ENCODE measurements at places on chromosomes 2 and 18. TPM values are rescaled to one million over a fixed set of nuclear protein-coding genes. Genes with fewer than 3 reads are reported as not detected.

DNA sequence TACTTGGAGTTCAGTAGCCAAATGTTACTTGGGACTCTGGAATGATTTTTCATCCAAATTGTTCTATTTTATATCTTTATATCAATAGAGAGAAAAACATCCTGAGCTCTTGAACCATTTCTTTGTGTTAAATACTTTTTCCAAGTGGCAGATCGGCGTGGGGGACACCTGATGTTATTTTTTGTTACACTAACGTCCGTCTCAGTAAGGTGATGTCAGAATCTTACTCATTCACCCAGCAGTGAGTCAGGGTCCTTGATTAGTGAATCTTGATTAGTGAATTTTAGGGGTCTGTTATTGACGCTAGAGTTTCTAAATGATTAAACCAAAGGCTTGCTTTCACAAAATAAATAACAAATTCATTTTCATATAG lies 1.7 kb downstream of the MIB1 start:
- no peak for DNase-seq
- H3K4me3 ChIP-seq, result peak overlapping the region; percentile 74
- no peaks in the 10 kb centered on the region for H3K27me3 ChIP-seq
- no peak overlapping the region for H3K27ac ChIP-seq
- H3K4me1 ChIP-seq, result peaks cover 11% of the 10 kb centered on the region
- H3K36me3 ChIP-seq, result no peaks in the 10 kb centered on the region

DNA sequence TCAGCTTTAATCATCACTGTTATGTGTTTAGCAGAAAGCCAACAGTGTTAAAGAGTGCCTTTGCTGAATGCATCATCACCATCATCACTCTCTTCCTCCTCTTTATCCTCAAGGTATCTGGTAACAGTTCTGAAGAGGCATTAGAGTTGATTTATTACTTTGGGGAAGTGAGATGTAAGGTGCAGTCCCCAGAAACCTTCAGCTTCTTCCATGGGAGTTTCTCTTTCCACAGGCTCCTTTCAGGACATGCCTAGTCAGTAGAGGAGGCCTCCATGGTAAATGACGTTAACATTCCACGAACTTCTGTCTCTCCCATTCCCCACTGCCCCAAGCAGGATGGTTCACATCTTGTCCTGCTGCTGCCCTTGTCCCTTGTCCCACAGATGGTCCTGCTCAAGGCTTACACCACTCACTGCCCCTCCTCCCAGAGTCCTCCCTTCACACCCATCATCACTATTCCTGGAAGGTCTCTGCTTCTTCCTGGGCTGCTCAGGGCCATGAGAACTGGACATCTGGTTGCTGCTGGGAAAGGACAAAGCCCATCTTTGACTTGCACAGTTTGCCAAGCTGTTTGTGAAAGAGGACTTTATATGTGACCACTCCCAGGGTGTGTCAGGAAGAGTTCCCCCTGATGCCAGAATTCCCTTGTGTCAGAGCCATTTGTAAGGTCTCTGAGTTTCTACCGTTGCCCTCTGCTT lies 5.3 kb upstream of the REG1A start:
- H3K36me3 ChIP-seq, result no peaks in the 10 kb centered on the region
- no peaks in the 10 kb centered on the region for H3K27me3 ChIP-seq
- no peak for DNase-seq
- no peak overlapping the region for H3K27ac ChIP-seq

DNA sequence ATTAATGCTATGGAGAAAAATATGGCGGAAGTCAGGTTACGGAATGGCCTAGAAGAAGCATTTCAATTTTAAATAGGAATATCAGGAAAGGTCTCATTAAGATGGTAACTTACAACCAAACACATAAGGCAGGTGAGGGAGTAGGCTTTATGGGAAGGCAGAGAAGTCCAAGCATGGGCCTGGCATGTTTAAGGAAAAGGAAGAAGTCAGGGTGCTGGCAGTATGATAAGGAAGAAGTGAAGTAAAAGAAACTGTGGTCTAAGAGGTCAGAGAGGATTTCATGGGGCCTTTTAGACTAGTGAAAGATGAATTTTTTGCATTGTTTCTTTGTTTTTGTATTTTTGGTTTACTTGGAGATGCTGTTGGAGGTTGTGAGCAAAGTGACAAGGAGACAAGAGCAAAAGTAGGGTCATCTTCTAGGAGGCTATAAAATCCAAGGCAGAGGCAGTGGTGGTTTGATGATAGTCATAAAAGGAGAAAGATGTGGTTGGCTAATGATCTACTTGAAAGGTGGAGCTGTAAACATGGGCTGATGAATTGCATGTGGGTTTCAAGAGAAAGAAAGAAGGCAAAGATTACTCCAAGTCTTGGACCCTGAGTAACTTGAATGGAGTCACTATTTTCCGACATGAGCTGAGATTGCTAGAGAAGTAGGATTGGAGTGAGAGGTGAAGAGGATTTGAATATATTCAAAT lies 354.3 kb downstream of the GPD2 start:
- H3K27me3 ChIP-seq, result no peaks in the 10 kb centered on the region
- H3K4me3 ChIP-seq, result no peak overlapping the region
- DNase-seq, result no peak
- H3K4me1 ChIP-seq, result no peaks in the 10 kb centered on the region

CDKL4 gene
- total RNA-seq, result 0.66 TPM

GRCh38 chr18:59238385-59238784 lies 18.4 kb downstream of the GRP start:
- no peaks in the 10 kb centered on the region for H3K4me1 ChIP-seq
- H3K27me3 ChIP-seq, result no peaks in the 10 kb centered on the region
- no peak overlapping the region for H3K4me3 ChIP-seq
- no peak overlapping the region for H3K27ac ChIP-seq
- no peak for DNase-seq

DNAJC5G gene
- 14.1 TPM for total RNA-seq

DNA sequence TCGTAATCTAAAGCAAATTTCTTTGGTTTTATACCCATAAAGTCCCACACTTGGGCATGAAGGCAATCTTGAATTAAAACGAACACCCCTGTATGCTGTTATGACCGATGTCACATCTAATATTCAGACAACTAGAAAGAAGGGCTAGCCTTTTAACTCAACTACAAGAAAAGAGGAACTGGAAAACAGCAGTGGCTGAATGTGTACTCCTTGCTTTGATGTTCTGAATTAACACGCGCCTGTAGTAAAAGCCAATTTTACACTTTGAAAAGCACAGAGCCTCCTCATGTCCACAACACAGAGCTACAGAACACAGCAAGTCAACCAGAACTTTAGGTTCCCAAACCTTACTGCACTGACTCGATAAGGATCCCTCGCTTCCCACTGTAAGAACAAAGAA lies 147.6 kb downstream of the HDAC4 start:
- H3K4me1 ChIP-seq, result peaks cover 7% of the 10 kb centered on the region
- H3K4me3 ChIP-seq, result no peak overlapping the region
- no peaks in the 10 kb centered on the region for H3K27me3 ChIP-seq
- H3K36me3 ChIP-seq, result no peaks in the 10 kb centered on the region
- H3K27ac ChIP-seq, result no peak overlapping the region

- peaks cover 13% of the 10 kb centered on the region for H3K4me1 ChIP-seq
- no peaks in the 10 kb centered on the region for H3K27me3 ChIP-seq
- no peak for DNase-seq
- no peaks in the 10 kb centered on the region for H3K36me3 ChIP-seq
- H3K27ac ChIP-seq, result no peak overlapping the region
Measured at GRCh38 chr2:172993931-172994717, 81.5 kb upstream of the MAP3K20 start.

DNA sequence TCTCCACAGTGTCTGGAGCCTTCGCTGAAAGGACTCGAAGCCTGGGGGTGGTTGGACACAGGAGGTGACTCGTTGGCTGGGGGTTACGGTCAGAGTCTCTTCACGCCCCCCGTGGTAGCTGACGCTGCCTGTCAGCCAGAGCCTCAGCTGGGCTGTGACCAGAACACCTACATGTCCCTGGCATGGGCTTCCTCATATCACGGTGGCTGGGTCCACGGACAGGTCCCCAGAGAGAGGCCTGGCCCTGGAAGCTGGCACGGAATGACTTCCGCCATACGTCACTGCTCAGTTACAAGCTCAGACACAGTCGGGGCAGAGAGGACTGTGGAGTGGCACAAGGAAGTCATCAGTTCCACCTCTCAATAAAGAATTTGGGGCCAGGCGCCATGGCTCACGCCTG lies 28.5 kb downstream of the ITGB1BP1 start:
- peaks cover 13% of the 10 kb centered on the region for H3K4me1 ChIP-seq
- H3K27me3 ChIP-seq, result no peaks in the 10 kb centered on the region
- no peaks in the 10 kb centered on the region for H3K36me3 ChIP-seq
- H3K27ac ChIP-seq, result no peak overlapping the region
- H3K4me3 ChIP-seq, result no peak overlapping the region

DNA sequence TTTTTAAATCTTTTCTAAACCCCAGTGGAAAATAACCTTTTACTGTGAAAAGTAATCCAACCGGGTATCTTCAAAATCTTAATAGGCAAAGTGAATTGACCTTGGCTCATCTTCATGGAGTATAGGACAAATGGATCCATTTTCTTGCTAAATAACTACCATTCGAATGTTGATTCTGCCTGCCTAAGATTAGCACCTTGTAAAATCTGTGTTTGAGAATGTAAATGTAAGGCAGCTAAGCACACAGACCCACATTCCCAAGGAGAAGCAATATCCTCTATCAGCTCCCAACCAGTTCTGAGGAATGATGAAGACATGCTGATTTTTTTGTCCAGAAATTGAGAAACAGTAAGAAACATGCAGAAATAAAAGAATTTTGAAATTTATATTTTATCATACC lies 509.8 kb upstream of the SMIM21 start:
- H3K27me3 ChIP-seq, result no peaks in the 10 kb centered on the region
- no peak overlapping the region for H3K27ac ChIP-seq
- H3K4me1 ChIP-seq, result no peaks in the 10 kb centered on the region
- DNase-seq, result no peak
- H3K4me3 ChIP-seq, result no peak overlapping the region

DNA sequence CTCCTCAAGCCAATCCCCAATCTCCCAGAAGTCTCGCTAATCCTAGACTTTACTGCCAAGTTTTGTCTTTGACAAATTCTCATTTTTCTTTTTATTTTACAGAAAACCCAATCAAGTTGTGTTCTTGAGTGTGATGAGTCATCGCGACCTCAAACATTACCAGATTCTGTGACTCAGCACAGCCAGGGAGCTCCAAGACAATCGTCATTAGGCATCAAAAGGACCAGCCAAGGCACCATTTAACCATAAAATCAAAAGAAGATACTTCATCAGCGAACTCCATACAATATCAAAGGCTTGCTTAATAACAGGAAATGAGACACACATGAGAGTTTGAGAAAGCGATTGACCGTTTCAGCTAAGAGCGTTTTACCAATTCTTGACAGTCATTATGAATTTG lies 146.2 kb upstream of the AGAP1 start:
- no peaks in the 10 kb centered on the region for H3K4me1 ChIP-seq
- H3K27ac ChIP-seq, result no peak overlapping the region
- no peaks in the 10 kb centered on the region for H3K27me3 ChIP-seq

DNA sequence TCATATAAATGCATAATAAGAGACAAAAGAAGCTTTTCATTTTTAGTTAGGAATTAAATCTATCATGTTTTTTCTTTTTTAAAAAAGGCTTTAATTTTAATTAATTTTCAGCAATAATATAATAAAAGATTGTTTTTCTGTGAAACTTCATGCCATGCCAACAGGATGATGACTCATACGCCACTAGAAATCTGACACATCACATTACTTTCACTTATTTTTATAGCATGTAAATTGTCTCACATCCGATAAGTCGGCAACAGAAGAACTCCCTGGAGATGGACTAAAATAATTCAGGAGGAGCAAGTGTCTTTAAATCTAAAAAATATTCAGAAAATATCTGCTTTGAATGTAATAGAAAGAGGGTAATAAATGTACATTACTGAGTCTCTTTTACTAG lies 1024.2 kb upstream of the ACVR2A start:
- no peak overlapping the region for H3K4me3 ChIP-seq
- peak; percentile 54 for DNase-seq
- H3K36me3 ChIP-seq, result no peaks in the 10 kb centered on the region
- H3K4me1 ChIP-seq, result no peaks in the 10 kb centered on the region
- H3K27ac ChIP-seq, result no peak overlapping the region

DNA sequence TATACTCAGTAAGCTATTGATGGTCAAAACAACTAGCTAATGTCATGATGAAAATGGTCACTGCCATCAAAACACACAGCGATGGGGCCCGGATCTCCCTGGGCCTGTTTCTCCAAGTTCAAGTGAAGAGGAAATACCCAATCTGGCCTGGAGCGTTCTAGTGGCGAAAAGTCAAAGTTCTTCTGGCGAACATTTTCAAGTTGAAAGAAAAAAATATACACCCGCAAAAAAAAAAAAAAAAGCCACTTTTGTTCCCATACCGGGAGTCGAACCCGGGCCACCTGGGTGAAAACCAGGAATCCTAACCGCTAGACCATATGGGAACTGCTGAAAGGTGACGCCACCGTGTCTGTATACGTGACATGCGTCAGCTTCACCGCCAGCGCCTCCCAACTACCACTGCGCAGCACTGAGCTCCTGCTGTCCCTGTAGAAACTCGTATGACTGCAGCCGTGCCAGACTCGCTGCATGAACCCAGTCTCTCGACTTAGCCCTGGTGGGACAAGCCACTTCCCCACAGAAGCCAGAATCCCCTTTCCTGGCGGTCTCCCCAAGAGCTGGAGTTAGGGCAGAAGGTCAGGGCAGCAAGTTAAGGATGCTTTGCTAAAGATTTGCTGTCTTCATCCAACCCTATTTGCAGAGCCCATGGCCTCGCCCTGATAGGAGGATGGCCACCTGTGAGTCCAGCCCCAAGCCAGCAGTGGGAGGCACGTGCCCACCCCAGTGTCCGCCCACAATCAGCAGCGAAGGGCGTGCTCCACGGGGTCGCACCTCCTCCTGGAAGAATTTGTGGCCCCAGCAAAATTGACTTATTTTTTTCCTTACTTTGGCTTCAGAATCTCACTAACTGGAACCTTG lies 5.6 kb upstream of the IMP4 start:
- DNase-seq, result peak; percentile 83
- H3K4me1 ChIP-seq, result peaks cover 7% of the 10 kb centered on the region
- peak overlapping the region; percentile 77 for H3K27ac ChIP-seq
- peak overlapping the region; percentile 49 for H3K4me3 ChIP-seq
- no peaks in the 10 kb centered on the region for H3K27me3 ChIP-seq
- H3K36me3 ChIP-seq, result no peaks in the 10 kb centered on the region

DNA sequence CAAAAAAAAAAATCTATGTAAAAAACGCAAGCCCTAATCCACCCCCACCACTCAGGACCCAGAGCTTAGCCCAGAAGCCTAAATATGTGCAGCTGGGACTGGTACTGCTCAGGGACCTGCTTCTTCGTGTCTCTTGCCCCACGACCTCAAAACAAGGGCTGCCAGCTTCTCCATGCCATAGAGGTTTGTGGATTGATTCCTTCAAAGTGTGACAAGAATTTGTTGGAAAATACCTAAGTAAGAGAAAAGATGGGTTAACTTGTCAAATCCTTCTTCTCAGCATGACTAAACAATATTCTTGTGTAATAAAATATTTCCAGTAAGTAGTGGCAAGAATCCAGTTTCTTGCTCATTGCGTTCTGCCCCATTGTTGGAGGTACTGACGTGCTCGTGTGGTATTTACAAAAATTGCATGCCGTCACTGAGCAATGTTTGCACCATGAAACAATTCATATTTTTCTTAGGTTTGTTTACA lies 825 bp upstream of the SCYGR1 start:
- H3K27ac ChIP-seq, result no peak overlapping the region
- H3K27me3 ChIP-seq, result no peaks in the 10 kb centered on the region

TMEM150A gene
- 18.9 TPM for total RNA-seq

AMER3 gene
- 1.2 TPM for total RNA-seq
